Body of pancreas (tissue), 4 donors: ENCODE measurements at places on chromosomes 5 and 9.

DNA sequence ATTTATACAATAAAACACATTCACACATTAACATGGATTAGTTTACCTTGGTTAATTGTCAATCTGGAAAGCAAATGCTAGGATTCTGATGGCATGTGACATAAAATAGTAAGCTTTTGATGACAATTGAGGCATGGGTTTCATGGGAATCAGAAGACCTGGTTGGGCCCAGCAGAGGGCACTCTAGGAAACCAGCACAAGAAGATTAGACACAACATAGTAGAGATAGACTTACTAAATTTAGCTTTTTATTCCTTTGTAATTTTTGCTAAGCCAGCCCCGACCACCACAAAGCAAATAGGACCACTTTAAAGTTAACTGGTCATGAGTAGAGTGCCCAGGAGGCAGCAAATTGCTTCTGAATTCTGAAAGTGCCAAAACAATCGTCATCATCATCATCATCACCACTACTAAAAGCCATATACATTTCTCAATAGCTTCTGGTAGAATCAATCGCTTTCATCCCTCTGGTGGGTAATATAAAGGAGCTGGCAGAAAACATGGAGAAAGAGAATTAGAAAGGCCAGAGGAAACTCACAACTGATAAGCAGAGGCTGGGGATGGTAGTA lies 163.2 kb downstream of the ARRDC3 start:
- no peak for DNase-seq

DNA sequence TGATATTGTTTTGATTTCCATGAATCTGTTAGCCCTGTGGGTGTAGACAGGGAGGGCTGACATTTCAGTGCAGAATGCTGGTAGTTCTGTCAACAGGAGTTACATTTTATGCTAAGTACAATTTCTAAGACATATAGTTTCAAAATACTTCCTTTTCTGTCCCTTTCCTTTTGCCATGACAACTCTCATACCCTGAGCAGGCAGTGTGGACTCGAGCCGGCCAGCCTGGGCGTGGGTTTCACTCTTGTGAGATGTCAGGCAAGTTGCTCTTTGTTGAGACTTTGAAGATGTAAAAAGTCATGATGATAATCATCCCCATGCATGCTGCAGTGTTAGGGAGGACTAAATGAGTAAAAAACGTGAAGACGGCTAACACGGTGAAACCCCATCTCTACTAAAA lies 197.9 kb downstream of the CFAP90 start:
- no peak for DNase-seq

DNA sequence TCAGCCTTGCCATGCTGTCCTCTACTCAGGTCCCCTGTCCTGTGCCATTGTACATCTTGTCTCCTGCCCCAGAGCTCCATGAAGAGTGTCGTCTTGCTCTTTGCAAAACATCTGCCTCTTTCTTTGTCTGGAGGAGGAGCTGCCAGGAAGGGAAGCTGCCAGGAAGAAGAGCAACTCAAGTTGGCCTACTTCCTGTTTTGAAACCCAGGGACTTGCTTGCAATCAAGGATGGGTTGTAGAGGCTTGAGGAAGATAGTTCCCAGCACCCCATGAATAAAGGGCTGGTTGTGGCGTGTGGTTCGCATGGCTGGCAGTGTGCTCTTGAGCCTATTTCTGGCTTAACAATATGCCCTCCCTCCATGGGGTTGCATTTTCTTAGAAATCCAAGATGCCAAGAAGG lies 53.0 kb upstream of the CPEB4 start:
- no peak for DNase-seq

DNA sequence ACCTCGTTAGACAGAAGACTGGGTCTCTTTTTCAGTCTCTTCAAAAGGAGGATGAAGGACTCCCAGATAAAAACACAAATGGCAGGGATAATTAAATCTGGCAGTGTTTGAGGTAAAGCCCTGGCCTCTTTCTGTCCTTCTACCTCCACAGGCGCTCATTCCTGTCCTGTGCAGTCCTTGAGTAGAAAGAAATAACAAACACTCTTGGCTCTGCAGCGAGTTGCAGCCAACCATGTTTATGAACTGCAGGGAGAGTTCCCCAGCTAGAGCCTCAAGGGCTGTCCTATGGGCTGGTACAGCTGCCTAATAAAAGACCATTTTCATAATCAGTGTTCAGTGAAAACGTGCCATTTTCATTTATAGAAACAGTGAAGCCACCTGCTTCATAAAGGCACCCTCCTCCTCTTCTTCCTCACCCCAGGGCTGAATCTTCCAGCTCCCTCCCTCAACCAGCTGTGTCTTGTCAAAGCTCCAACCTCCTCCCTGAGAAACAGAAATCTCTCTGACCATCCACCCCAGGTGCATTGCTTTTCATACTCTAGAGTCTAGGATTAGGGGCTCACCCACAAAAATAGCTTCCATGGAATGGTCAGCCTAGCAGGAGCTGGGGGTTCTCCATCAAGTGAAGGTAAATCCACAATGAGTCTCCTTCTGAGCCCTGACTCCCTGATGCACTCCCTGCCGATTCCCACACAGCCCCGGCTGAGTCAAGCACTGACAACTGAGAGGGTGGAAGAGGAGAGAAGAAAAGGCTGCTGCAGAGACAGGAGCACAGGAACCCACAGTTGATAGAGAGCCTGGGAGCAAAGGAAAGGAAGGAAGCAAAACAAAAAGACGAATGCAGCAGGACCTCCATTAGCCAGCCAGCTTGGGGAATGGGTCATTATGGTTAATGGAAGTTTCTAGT lies 150.7 kb downstream of the CMYA5 start:
- no peak for DNase-seq

- no peak for DNase-seq
These were observed 55.1 kb upstream of the ZNF608 start for GRCh38 chr5:124801551-124801950.

DNA sequence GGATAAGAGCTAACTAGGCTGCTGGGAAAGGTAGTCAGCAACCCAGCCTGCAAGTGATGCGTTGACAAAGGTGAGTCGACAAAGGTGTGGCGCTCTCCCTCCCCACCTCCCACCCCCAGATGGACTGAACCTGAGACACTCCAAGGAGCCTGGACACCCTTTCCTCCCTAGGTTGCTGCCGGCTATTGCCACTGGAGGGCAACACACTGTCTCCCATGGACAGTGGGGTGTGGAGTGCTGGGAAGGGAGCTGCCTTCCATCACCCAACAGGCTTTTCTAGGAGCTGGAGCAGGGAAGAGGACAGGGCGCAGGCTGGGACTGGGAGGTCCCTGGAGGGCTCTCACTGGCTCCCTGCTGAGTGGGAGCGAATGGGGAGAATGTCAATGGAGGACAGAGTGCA lies 75.4 kb upstream of the ARAP3 start:
- peak; percentile 15 for DNase-seq

DNA sequence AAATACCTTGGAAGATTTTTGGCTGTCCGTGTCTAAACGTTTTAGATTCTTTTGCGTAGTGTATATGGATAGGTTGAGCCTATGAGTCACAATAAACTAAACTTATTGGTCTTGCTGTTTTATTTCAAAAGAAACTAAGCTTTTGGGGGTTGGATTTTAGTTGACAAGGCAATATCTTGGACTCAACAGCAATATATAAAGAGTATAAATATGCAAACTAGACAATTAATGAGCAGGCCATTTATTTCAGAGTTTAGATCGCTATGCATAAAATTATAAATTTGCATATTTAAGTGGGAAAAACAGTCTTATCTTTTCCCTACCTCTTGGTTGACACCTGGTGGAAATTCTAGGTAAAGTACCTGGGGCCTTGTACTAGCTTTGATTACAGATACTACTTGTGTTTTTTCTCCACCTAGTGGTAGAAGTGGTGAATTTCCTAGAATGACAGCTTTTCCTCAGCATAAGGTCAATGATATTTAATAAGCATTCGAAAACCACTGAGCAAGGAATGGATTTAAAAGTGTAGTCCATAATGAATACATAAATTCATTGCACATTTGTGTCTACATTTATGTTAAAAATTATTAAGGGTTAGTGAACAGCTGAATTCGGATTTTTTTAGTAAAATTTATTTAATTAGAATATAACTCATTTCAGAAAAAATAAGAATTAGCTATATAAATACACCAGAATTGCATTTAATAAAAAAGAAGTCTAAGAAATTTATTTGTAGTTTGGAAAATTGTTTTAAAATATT lies 1.7 kb upstream of the ARRDC3 start:
- peak; percentile 64 for DNase-seq

GRCh38 chr5:134124289-134125038 lies 10.0 kb downstream of the TCF7 start:
- no peak for DNase-seq

- DNase-seq, result no peak
These were observed 264.8 kb downstream of the CETN3 start for GRCh38 chr5:90144625-90145327.

DNA sequence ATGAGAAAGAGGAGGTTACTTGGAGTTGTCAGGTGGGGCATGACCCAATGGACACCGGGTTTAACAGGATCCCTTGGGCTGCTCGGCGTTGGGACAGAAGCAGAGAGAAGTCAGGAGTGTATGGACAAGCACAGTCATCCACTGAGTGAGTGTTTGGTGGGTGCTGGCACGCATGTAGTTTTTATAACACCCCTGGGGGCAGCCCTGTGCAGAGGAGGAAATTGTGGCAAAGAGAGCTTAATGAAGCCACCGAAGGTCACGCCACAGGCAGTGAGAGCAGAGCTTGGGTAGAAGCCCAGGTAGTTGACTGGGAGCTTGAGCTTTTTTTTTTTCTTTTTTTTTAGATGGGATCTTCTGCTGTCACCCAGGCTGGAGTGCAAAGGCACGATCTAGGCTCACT lies 43.2 kb upstream of the IER5L start:
- DNase-seq, result peak; percentile 26
